ENCODE measurements at places on chromosomes 4 and X.
A peak's percentile ranks its signal among the peaks of the same experiment; 100 is the strongest.

DNA sequence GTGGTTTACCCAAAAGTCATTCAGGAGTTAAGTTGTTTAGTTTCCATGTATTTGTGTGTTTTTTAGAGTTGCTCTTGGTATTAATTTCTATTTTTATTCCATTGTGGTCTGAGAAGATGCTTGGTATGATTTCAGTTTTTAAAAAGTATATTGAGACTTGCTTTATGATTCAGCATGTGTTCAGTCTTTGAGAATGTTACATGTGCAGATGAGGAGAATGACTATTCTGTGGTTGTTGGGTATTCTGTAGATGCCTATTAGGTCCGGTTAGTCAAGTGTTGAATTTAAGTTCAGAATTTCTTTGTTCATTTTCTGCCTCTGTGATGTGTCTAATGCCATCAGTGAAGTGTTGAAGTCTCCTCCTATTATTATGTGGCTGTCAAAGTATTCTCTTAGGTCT lies 249.4 kb downstream of the ARHGAP10 start:
- no peak for DNase-seq

- no peak for DNase-seq
Measured at GRCh38 chr4:20260821-20261220, 9.1 kb downstream of the SLIT2 start.

DNA sequence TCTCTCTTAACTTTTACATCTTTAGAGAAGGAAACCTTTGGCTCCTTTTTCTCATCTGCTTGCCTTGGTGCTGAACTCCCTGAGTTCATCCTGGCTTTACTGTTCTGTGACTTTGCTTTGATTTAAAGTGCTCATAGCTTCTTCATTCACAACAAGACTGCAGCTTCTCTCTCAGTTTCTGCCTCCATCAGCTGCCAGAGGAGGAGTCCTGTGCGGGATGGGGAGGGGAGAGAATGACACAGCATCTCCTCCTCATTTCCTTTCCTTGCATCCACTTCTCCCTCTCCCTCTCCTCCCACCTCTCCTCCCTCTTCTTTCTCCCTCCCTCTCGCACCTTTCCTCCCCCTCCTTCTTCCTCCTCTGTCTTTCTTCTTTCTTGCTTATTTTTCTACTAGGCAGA lies 42.0 kb downstream of the CBLL2 start:
- no peak for DNase-seq

DNA sequence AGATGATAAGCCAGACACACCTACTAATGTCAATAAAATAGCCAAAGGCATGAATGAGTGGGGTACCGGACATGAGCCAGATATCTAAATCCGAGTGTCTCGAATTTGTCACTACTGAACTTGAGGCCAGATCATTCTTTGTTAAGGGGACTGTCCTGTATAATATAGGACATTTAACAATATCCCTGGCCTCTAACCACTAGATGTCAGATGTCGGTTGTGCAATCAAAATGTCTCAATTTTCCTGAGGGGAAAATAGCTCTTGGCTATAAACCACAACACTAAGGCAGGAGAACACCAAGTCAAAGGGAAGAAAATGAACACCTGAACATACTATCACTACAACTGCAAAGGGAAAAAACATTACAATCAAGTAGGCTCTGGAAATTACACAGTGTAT lies 154.5 kb downstream of the GPM6A start:
- no peak for DNase-seq

DNA sequence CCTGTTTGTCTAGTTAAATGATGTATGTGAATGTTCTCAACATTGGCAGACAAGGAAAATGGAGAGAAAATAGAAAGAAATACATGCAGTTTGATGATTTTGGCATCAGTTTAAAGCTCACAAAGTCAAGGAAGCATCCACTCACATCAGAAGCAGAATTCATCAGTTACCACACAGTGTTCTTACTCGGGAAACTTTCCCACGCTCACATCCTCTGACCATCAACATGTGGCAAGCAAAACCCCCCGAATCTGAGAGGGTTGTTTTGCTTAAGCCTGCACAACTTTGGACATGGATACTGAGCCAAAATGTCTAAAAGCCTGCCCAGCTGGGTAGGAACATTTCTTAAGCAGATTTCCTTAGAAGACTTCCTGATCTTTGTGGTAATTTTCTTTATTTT lies 407.6 kb downstream of the ANKRD50 start:
- no peak for DNase-seq

DNA sequence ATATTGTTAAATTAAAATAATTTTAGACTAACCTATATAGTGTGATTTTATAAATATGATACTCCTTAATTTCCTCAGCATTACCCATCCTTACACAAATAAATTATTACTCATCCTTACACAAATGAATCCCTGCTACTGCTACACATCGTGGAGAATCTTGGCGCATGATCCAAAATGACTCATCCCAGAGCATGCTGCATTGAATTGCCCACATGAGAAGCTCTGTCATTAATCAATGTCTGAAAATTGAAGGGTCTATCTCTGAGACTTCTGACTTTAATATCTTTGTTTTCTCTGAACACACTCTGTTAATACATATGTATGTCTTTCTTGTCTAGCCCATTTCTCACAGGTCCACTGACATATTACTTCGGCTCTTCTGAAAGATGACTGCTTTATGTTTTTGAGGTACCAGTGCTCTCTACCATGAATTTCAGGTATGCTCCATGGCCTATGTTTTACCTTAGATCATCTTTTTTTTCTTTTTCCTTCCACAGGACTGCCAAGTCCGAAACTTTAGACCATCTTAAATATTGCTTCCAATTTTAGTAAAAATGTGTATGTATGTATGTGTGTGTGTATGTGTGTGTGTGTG lies 15.7 kb upstream of the DUSP21 start:
- peak; percentile 47 for DNase-seq

DNA sequence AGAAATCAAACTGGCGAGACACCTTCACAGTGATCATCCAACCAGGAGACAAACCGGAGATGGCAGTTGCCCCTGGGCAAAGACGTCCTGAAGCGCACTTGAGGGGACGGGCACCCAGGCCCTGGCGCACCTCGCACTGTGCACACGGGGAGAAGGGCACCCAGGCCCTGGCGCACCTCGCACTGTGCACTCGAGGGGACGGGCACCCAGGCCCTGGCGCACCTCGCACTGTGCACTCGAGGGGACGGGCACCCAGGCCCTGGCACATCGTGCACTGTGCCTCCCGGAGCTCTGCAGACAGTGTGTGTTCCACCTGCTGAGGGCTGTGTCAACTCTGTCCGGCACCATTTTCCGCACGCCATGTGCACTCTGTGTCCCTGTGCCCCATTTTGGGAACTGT lies 34.6 kb upstream of the CPLX1 start:
- DNase-seq: no peak

- no peak for DNase-seq
Measured at GRCh38 chr4:177907736-177908424, 465.6 kb upstream of the AGA start.

All from AG04450 (cell line).